IPS DF 19.7 (cell line): ENCODE measurements at places on chromosomes 6 and 20.

DNA sequence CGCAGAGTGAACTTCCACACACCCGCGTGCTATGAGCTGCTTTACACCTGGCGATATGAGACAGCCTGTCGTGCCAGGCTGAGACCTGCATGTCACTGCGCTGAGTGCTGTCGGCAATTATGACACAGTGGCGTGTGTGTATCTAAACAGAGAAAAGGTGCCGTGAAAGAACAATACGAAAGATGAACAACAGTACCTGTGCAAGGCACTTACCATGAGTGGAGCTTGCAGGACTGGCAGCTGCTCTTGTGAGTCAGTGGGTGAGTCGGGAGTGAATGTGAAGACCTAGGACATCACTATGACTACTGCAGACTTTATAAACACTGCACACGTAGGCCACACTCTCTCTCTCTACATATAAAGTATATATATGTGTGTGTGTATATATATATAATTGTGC lies 68.5 kb upstream of the DUSP22 start:
- no peak for DNase-seq

- no peak for DNase-seq
Measured at GRCh38 chr6:22082218-22082617, 214.6 kb downstream of the PRL start.

DNA sequence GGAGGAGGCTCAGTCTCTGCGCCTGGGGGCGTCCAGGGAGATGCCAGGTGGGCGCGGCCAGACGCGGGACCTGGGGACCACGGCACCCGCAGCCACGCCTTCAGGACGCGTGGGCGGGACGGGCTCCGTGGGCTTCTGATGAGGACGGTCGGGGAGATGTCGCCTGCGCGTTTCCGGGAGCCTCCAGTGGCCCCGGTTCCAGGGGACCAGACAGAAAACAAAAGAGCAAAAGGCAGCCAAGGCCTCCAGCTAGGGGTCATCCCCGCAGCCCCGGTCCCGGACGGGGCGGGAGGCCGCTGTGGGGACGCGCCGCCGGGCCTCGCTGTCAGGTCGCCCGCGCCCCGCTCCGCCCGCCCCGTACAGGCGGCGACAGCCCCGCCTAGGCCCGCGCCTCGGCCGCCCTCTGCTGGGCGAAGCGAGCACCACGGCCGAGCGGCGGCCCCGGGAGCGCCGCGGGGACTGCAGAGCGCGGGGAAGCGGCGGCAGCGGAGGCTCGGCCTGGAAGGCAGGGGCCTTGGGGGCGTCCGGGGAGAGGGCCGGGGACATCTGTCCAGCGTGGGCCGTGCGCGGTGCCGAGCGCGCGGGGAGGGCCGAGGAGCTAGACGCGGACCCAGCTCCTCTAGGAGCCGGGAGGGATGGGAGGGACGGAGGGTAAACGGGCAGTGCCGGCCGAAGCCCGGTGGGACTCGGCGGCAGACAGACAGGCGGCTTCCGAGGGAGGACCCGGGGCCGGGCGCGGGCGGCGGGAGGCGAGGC lies 48.7 kb downstream of the TMEM242 start:
- no peak for DNase-seq

GRCh38 chr20:57622201-57622570 lies 2.0 kb upstream of the ZBP1 start:
- no peak for DNase-seq

DNA sequence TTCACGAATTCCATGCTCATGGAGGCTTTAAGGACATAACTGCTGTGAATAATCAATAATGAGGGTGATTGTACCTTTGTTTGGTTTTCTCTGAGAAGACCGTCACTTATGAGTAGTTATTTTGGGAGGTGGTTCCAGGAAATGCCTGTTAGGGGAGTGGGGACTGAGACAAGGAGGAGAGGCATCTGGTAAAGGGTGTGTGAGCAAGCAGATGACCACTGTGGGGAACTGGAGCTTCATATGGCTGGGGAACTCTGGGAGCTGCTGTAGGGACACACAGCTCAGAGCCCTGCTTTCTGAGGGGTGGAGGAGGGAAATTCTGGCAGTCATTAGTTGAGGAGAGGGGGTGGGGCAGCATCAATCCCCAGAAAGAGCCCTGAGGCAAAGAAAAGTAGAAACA lies 71.3 kb upstream of the TINAG start:
- DNase-seq, result no peak

- no peak for DNase-seq
Measured at GRCh38 chr6:55895972-55896730, 20.8 kb upstream of the BMP5 start.

- no peak for DNase-seq
Measured at GRCh38 chr6:108564178-108564577, 3.5 kb downstream of the FOXO3 start.

GRCh38 chr6:21277601-21278374 lies 315.8 kb upstream of the SOX4 start:
- DNase-seq, result no peak

GRCh38 chr6:27592481-27593199 lies 119.7 kb upstream of the ZNF184 start:
- DNase-seq, result no peak

DNA sequence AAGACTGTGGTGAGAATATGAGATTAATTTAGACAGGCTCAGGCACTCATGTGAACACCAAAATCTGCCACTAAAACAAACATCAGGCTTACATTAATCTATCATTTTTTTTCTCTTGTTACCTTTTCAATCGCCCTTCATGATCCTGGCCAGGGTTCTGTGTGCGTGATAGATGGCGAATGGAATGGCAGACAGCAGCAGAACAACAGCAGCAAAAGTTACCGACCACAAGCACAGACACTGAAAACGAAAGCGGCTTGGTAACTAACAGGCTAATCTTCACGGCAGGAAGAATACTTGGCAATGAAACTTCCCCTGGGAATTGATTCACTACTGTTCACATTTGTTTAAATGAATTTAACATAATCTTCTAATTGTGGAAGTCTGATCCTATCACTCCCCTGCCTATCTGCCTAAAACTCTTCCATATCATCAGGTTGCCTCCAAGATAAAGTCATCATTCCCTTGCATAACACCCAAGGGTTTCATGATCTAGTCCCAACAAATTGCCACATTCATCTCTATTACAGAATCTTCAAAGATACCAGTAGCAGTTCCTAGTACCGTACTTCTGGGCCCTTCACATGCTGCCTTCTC lies 28.7 kb downstream of the PTPRK start:
- no peak for DNase-seq

GRCh38 chr6:39295611-39296011 lies 18.6 kb downstream of the KCNK17 start:
- DNase-seq, result no peak

DNA sequence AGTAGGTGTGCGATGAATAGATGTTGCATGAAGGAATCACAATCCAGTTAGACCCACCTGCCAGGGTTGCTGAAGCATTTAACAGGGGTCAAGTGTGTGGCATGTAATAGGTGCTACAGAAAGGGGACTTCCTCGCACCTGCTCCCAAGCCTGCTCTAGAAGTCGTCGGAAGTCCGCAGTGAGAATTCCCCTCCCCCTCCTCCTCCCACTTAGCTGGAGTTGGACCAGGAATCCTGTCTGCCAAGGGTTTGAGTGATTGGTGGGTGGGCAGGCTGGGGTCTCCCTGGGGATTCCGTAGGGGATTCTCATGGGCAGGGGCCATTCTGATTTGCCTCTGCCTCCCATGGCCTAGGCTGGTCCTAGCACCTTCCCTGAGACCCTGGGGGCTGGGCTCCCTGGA lies 10.3 kb downstream of the SCRT2 start:
- DNase-seq, result no peak

DNA sequence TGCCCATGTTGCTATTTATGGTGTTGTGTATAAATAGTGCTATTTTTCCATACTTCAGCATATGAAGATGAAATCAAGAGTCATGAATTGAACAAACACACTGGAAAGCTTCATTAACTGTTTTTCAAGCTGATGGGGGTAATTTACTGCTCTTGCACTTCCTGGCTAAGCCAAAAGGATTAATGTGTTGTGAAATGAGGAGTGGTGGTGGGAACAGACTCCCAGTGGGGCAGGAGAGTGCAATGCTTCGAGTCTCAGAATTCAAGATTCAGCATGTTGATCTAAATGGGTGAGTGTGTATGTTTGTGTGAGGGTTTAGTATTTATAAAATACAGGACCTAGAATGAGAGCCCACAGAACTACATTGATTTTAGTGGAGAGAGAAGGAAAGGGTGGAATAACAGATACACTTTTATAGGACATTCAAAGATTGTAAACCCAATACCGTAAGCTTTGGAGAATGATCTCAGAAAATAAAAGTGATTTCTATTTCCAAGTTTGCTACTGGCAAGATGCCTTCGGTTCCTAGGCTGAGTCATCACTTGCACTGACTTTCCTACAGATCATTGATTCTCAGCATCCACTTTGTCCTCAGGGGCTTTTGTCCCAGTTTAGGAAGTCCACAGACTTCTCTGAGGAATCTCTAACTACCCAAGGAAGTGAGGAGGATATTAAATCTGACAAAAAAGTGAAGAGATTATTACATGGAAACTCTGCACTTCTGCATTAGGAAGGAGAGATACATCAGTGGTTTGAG lies 303.6 kb downstream of the TRDN start:
- DNase-seq, result no peak

DNA sequence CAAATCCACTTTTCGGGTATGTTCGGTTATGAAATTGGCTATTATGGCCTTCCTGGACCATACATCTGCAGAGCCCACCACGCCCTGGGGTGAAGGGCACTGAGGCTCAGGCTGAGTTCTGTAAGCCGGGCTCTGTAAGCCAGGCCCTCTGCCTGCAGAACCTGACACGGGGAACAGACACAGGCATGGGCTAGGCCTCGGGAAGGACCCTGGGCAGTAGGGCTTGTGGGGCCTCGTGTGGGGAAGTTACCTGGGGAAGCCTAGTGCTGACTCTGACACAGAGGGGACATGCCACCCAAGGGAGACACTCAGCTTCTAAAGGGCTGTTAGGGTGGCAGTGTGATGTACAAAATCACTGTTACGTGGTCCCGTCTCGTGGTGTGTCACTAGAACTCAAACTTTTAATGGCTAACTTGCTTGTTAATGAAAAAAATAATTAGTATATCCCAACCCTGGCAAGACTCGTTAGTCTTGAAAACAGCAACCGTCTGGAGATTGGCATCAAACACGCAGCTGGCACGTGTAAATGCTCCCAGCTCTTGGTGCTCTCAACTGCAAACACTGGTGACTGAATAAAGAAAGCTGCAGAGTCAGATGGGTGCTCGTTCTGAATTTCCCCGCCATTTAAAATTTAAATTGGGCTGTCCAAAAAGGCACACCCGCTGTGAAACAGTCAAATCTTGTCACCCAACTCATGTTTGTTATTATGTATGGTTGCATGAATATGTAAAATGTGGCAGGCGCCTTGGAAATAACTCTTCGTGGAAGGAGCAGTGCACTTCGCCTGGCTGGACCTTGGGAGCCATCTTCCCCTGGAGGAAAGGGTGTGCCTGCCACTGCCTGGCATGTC lies 23.6 kb upstream of the TCFL5 start:
- no peak for DNase-seq

- DNase-seq, result no peak
Measured at GRCh38 chr20:57087102-57087501, 179.3 kb downstream of the BMP7 start.

GRCh38 chr20:52817511-52817910 lies 154.6 kb upstream of the TSHZ2 start:
- DNase-seq, result no peak

GRCh38 chr6:155276638-155277037 lies 12.8 kb downstream of the CLDN20 start:
- DNase-seq, result no peak

DNA sequence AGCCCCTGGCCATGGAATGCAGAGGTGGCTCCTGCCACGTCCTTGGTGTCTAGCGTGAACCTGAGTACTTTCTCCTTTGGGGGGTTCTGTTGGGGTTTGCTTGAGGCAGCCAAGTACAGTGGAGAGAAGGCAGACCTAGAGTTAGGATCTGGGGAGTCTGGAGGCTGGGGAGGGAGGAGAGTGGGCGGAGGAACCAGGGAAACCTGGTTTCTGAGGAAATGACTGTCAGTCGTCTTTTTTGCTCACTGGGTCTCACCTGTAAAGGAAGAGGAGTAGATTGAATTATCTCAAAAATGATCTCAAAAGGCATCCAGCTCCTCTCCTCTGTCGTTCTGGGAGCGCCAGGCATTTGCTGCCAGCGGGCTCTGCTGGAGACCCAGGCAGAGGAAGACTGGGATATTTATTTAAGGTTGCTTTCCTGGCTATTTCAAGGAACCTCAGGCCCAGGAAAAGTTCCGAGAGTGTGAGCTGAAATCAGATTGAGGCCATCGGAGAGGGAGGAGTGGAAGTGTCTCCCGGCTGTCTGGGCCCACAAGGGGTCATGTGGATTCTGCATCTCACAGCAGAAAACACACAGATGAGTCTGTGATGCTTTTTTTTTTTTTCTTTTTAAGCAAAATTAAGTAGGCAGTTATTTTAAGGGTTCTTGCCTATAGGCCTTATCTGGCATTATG lies 16.1 kb downstream of the EPB41L1 start:
- no peak for DNase-seq

DNA sequence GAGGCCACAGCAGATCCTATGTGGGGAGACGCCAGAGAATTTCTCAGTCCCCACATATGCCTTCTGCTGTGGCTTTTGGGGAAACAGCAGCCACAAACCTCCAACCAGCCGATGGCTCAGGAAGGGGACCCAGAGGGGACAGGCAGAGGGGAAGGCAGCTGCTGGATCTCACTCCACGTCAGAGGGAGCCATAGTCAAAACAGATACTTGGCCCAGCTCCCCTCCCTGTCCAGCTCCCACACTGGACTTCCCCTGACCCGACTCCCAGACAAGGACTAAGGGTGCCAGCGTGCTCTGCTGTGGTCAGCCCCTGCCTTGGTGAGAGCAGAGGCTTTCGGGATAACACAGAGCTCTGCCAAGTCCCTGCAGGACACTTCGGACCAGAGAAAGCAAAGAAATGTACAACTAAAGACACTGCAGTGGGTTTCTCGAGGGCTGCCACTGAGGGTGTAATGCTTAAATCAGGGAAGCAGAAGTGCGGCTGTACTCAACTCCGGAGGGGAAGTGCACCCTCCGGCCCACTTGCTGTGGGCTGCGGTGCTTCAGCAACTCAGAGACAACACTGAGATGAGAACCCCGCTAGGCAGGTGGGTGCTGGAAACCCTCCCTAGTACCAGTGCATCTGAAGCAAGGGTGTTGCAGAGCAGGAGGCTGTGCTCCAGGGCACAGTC lies 47.2 kb downstream of the RRBP1 start:
- no peak for DNase-seq

DNA sequence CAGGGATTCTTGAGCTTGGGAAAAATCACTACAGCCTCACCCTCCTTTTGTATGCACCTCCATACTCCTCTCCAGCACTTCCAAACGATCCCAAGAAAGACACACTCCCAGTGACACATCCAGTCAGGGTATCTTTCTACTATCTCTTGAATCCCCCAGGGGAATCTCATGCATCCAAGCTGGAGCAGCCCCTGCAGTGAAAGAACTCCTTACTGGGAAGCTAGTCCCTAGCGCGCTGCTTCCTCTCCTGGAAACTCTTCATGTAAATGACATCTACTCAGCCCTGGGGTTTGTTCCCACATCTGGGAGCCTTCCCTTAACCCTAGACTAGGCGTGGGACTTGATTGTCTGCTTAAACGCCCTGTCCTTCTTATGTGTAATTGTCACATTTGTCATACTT lies 329.1 kb upstream of the QKI start:
- DNase-seq, result no peak

GRCh38 chr20:14114065-14114704 lies 118.9 kb downstream of the MACROD2 start:
- DNase-seq, result no peak

- DNase-seq, result no peak
Measured at GRCh38 chr6:16224409-16224808, 14.0 kb upstream of the GMPR start.
